ENCODE measurements at places on chromosomes 1 and 21. TPM values are rescaled to one million over a fixed set of nuclear protein-coding genes. Genes with fewer than 3 reads are reported as not detected.

The CNR2 gene
- total RNA-seq: not detected

The CACHD1 gene
- 4.5 TPM for total RNA-seq

The LYPD8 gene
- not detected for total RNA-seq

The FAAP20 gene
- 57.6 TPM for total RNA-seq

The CLEC20A gene
- total RNA-seq: not detected

The HAO2 gene
- not detected for total RNA-seq

The SGIP1 gene
- total RNA-seq: 34.6 TPM

The BGLAP gene
- not detected for total RNA-seq

The SMPDL3B gene
- not detected for total RNA-seq

The CLIC6 gene
- 1.2 TPM for total RNA-seq

The PDPN gene
- total RNA-seq: 4.5 TPM

The SLC35D1 gene
- total RNA-seq: 18.2 TPM

The CAMK1G gene
- total RNA-seq: 2.2 TPM

The CTPS1 gene
- 8.9 TPM for total RNA-seq

The WNT2B gene
- 3.2 TPM for total RNA-seq

The TNFRSF9 gene
- 0.17 TPM for total RNA-seq

The ARHGAP30 gene
- not detected for total RNA-seq

The CD160 gene
- not detected for total RNA-seq

The CFAP410 gene
- total RNA-seq: 12.6 TPM

The AMPD1 gene
- total RNA-seq: not detected

The RHD gene
- total RNA-seq: not detected

The OR2L8 gene
- not detected for total RNA-seq

The CD247 gene
- total RNA-seq: not detected

The LTN1 gene
- total RNA-seq: 23.7 TPM

The ITLN2 gene
- not detected for total RNA-seq

The CD1E gene
- total RNA-seq: not detected

The PDC gene
- not detected for total RNA-seq

The FAM163A gene
- total RNA-seq: not detected

The EPS15 gene
- 79.1 TPM for total RNA-seq

The SH3D21 gene
- 4.7 TPM for total RNA-seq

The C1QTNF12 gene
- total RNA-seq: 5.1 TPM

The LMX1A gene
- not detected for total RNA-seq

The SRGAP2B gene
- total RNA-seq: 57.0 TPM

The OLIG1 gene
- not detected for total RNA-seq

The GREM2 gene
- total RNA-seq: 7.7 TPM

The F5 gene
- not detected for total RNA-seq

The OR2T11 gene
- not detected for total RNA-seq

The B4GALT3 gene
- total RNA-seq: 18.0 TPM
